Activated T-helper 2 cell treated with anti-CD3 and anti-CD28 coated beads, Interferon-gamma antibody, Interleukin-2, Interleukin-4, amounts not matched to agents 10 μg/mL and 5 μg/mL and 100 μg/mL, durations not matched to agents 14 hours and 24 hours and 36 hours (primary cell): ENCODE measurements at places on chromosomes 1 and 21. TPM values are rescaled to one million over a fixed set of nuclear protein-coding genes. Genes with fewer than 3 reads are reported as not detected.

DNA sequence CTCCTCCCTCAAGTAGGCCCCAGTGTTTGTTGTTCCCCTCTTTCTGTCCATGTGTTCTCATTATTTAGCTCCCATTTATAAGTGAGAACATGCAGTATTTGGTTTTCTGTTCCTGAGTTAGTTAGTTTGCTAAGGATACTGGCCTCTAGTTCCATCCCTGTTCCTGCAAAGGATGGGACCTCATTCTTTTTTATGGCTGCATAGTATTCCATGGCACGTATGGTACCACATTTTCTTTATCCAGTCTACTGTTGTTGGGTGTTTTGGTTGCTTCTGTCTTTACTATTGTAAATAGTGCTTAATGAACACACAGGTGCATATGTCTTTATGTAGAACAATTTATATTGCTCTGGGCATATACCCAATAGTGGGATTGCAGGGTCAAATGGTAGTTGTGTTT, 232.9 kb downstream of the TPR start:
- no peaks in the 10 kb centered on the region for H3K36me3 ChIP-seq
- no peak overlapping the region for H3K4me3 ChIP-seq
- H3K27me3 ChIP-seq, result peaks cover 2% of the 10 kb centered on the region
- H3K27ac ChIP-seq, result no peak overlapping the region
- no peak for DNase-seq

DNA sequence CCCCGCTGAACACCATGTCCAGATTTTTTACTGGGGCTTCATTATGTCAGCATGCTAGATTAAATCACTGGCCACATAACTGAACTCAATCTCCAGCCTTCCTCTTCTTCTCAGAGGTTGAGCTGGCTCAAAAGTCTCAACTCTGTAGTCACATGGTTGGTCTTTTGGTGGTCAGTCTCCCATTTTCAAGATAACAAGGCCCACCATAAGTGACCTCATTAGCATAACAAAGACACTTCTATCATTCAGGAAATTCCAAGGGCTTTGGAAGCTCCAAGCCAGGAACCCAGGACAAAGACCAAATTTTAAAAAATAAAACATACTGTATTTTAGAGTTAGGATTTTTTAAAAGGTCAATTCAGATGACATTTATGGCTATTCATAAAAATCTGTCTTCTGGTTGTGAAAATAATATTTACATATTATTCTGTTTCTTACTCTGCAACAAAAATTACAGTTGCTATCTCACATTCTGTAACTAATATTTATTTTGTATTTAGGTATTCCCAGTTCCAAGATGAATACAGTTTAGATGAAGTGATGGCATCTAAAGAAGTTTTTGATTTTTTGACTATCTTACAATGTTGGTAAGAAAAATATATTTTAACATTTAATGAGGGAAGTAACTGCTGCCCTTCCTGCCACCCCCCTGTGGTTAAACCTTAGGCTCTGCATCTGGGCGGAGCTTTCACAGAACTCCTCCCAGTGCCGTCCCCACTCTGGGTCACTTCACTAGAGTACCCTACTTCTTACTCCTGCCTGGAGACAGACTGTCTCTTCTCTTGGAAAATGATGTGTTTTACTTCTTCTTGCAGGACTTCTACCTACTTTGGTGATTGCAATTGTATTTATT, 49.3 kb downstream of the SCP2 start:
- H3K27me3 ChIP-seq, result no peaks in the 10 kb centered on the region
- H3K4me3 ChIP-seq, result no peak overlapping the region
- no peak for DNase-seq

GRCh38 chr1:192654591-192655251, 18.8 kb downstream of the RGS13 start:
- H3K27me3 ChIP-seq, result no peaks in the 10 kb centered on the region
- H3K4me1 ChIP-seq, result peaks cover 1% of the 10 kb centered on the region
- H3K27ac ChIP-seq, result no peak overlapping the region
- no peaks in the 10 kb centered on the region for H3K36me3 ChIP-seq

- no peak overlapping the region for H3K4me3 ChIP-seq
- no peak overlapping the region for H3K27ac ChIP-seq
- H3K36me3 ChIP-seq, result no peaks in the 10 kb centered on the region
- no peaks in the 10 kb centered on the region for H3K27me3 ChIP-seq
Measured at GRCh38 chr1:192284927-192285326, 31.9 kb upstream of the RGS21 start.

DNA sequence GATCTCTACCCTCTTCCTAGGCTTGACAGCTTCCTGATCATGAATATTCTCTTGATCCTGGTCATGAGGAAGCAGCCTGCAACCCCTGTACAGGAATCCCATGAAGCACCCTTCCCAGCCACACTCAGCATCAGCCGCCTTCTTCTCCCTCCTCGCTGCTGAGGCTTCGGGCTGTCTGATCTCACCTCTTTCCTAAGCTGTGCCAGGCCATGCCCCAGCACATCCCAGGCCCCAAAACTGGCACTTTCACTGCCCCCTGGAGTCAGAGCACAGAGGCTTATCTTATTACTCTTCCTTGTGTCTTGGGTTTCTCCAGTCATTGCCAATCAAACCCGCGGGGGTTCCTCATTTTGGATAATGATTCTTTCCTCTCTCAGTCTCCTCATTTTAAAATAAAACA, 259.5 kb downstream of the RGS7 start:
- H3K27me3 ChIP-seq, result no peaks in the 10 kb centered on the region
- no peak overlapping the region for H3K4me3 ChIP-seq
- H3K27ac ChIP-seq, result no peak overlapping the region

- no peak for DNase-seq
- no peak overlapping the region for H3K4me3 ChIP-seq
Measured at GRCh38 chr1:8506995-8507615, 189.2 kb downstream of the SLC45A1 start.

DNA sequence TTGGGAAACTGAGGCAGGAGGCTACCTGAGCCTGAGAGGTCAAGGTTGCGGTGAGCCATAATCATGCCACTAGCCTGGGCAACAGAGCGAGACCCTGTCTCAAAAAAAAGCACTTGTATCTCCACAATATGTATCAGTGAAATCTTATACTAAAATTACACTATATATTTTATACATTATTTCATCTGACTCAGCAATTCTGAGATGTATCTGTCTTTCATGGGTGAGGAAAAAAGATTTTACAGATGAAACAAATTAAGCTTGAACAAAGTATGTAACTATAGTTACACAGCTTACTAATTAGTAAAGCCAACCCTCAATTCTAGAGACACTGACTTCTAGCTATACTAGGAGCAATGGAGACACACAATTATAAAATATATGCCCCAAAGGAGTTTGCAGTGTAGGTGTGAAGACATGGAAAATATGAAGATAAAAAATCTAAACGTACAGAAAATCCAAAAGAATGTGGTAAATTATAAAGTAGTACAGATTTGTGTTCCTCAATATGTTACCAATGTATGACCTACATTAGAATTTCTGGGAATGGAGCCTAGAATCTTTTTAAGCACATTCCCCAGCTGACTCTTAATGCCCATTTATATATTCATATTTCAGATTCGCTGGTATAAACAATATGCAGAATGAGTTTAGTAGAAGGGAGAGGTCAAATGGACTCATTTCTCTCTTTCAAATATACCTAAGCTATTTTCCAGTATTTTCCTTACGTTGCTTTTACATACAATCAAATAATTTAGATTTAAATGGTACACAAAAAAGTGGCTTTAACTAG, 14.6 kb downstream of the GTF2B start:
- no peak overlapping the region for H3K27ac ChIP-seq
- peaks cover 16% of the 10 kb centered on the region for H3K4me1 ChIP-seq
- no peaks in the 10 kb centered on the region for H3K27me3 ChIP-seq
- H3K4me3 ChIP-seq, result no peak overlapping the region

- H3K4me1 ChIP-seq, result peaks cover 63% of the 10 kb centered on the region
- no peak overlapping the region for H3K27ac ChIP-seq
- no peaks in the 10 kb centered on the region for H3K27me3 ChIP-seq
- H3K36me3 ChIP-seq, result peaks cover 23% of the 10 kb centered on the region
- DNase-seq, result no peak
- peak overlapping the region; percentile 91 for H3K4me3 ChIP-seq
Measured at GRCh38 chr1:197198911-197199310, 52.4 kb upstream of the ASPM start.

- peaks cover 64% of the 10 kb centered on the region for H3K4me1 ChIP-seq
- H3K4me3 ChIP-seq, result peak overlapping the region; percentile 46
- peak overlapping the region; percentile 80 for H3K27ac ChIP-seq
- H3K36me3 ChIP-seq, result peaks cover 22% of the 10 kb centered on the region
- DNase-seq, result no peak
Measured at GRCh38 chr1:160658162-160658813, 11.4 kb upstream of the SLAMF1 start.

DNA sequence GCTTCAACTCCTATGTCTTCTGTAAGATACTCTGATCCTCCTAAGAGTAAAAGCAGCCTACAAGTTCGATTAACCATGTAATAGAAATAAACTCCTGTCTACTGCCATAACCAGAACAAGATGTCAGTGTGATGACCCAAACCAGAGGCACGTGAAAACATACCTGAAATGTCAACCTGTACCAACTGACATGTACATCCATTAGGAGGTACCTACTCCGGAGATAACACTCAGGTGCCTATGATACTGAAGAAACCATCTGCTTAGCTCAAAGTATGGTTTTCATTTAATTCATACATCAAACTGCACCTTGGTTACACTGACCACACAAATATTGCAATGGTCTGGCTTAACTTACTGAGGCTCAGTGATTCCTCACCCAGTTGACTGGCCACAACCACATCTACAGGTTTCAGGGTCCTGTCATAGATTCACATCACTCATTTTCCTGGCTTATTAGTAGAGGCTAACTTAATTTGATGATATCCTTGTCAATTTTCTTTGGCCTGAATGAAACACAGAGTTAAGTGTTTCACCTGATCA, 4.4 kb downstream of the ITPKB start:
- peaks cover 65% of the 10 kb centered on the region for H3K36me3 ChIP-seq
- H3K27ac ChIP-seq, result no peak overlapping the region
- H3K4me1 ChIP-seq, result peaks cover 67% of the 10 kb centered on the region
- DNase-seq, result no peak

DNA sequence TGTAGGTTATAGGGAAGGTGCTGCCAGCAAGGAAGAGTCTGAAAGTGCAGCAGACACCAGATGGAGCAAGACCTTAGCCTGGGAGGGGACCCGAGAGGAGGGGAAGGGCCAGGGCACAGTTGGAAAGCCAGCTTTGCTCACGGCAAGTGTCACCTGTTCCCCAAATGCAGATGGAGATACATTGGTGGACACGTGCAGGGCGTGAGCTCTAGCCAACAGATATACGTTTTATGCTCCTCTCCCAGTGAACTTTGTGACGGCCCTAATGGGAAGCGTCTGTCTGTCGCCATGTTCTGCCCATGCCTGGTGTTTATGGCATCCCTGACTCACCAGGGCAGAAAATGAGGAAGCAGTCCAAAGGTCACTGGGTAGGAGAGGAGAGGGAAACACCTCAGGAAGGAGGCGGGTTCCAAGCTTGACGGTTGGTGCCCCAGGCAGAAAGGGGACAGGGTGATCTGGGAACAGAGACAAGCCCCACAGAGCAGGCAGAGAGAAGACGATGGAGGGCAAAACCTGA, 7.6 kb downstream of the GPA33 start:
- H3K4me3 ChIP-seq, result no peak overlapping the region
- no peak overlapping the region for H3K27ac ChIP-seq
- H3K27me3 ChIP-seq, result peaks cover 20% of the 10 kb centered on the region
- DNase-seq, result no peak
- no peaks in the 10 kb centered on the region for H3K4me1 ChIP-seq

DNA sequence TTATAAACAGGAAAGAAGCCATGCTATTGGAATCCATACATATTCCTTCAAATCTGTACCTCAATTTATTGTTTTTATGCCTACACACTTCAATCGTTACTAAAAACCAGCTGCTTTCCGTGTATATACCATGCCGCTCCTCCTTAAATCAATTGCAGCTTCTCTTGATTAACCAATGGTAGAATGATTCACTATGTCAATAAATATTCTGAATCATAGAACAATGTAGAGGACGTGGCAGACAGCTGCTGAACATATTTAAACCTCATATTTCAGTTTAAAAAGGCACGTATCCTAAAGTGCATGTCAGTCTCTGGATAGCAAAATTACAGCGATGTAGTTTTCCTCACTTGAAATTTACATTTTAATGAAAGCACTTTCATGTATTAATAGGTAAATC, 100.4 kb downstream of the MRPL39 start:
- DNase-seq, result no peak
- no peak overlapping the region for H3K4me3 ChIP-seq
- H3K36me3 ChIP-seq, result peaks cover 13% of the 10 kb centered on the region
- no peak overlapping the region for H3K27ac ChIP-seq
- H3K4me1 ChIP-seq, result peaks cover 50% of the 10 kb centered on the region

- no peaks in the 10 kb centered on the region for H3K27me3 ChIP-seq
- H3K4me3 ChIP-seq, result no peak overlapping the region
- no peaks in the 10 kb centered on the region for H3K36me3 ChIP-seq
- no peak for DNase-seq
Measured at GRCh38 chr1:58539553-58539952, 7.0 kb downstream of the OMA1 start.

- H3K27me3 ChIP-seq, result peaks cover 44% of the 10 kb centered on the region
- no peak overlapping the region for H3K27ac ChIP-seq
- DNase-seq, result no peak
- H3K4me3 ChIP-seq, result no peak overlapping the region
- no peaks in the 10 kb centered on the region for H3K36me3 ChIP-seq
- no peaks in the 10 kb centered on the region for H3K4me1 ChIP-seq
Measured at GRCh38 chr1:47984175-47984789, 12.9 kb downstream of the TRABD2B start.

DNA sequence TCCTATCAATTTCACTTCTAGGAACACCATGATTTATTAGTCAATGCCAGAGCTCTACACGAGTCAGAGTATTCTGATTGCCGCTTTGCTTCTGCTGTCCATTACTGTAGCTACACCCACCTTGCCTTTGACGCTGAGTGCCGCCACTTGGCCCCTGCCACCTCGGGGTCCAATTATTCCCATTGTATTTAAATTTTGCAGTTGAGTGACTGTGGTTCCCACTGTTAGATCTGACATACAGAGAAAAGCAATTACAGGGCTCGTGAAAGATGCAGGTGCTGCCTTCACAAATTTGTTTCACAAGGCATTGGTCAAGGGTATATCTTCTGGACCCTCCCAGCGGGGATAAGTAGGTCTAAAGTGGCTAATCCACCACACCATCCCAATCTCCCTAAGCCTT, 428.9 kb downstream of the SIPA1L2 start:
- no peak for DNase-seq
- H3K36me3 ChIP-seq, result no peaks in the 10 kb centered on the region
- no peak overlapping the region for H3K4me3 ChIP-seq
- no peak overlapping the region for H3K27ac ChIP-seq
- no peaks in the 10 kb centered on the region for H3K4me1 ChIP-seq
- no peaks in the 10 kb centered on the region for H3K27me3 ChIP-seq

DNA sequence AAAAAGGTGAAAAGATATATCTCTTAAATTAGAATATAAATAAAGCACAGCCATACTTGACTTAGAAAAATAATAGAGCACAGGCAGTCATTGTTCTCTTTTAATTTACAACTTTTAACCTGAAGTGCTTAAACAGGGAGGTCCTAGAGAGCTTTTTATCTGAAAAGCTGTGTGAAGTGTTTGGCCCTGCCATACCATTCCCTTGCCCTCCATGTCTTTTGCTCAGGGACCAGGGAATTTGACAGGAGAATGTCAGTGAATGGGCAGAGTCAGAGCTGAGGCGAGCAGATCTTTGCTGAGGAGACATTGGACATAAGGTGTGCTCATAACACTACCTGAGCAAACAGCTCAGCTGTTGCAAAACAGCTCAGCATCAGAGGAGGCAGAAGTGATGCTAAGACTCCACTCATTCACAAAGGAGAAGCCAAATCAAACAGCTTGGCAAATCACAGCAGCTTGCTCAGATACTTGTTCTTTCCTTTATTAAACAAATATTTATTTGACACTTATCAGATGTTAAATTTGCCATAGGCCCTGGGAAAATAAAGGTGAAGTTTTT, 14.9 kb upstream of the MGST3 start:
- H3K4me1 ChIP-seq, result peaks cover 2% of the 10 kb centered on the region
- no peak overlapping the region for H3K27ac ChIP-seq
- no peaks in the 10 kb centered on the region for H3K36me3 ChIP-seq
- no peak overlapping the region for H3K4me3 ChIP-seq

The UBXN10 gene
- 0.32 and 0.39 TPM in 2 replicates for total RNA-seq

The CDC14A gene
- 10.3 and 11.0 TPM in 2 replicates for total RNA-seq

The KRTCAP2 gene
- total RNA-seq, result 237 and 247 TPM in 2 replicates
